ENCODE measurements at places on chromosomes 16 and 17.

- no peak for DNase-seq
Measured at GRCh38 chr17:17362540-17362930, 59.4 kb downstream of the NT5M start.

- peak; percentile 30 for DNase-seq
Measured at GRCh38 chr16:71421911-71422310, 19.9 kb downstream of the TLE7 start.

- peak; percentile 12 for DNase-seq
Measured at GRCh38 chr16:85473909-85474620, 139.1 kb upstream of the GSE1 start.

DNA sequence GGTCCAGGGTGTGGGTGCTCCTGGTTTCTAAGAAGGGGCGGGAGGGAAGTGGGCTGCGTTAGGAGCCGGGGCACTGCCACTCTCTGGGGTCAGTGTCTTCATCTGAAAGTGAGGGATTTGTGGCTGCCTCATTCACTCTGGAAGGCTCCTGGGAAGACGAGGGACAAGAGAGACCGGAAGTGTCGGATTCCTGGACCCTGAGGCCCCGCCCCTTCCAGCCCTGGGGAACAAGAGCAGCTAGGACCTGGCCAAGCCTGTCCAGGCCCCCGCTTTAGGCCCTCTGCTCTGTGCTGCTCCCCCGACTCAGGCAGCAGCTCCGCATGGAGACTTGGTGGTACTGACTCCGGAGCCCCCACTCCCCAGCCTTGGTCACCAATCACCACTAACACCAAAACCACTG is 6.5 kb downstream of the LGALS3BP start:
- no peak for DNase-seq

- no peak for DNase-seq
Measured at GRCh38 chr16:5951486-5951885, 853.9 kb upstream of the EEF2KMT start.

- DNase-seq, result peak; percentile 67
Measured at GRCh38 chr17:42989726-42990652, 8.2 kb upstream of the RPL27 start.

- DNase-seq, result no peak
Measured at GRCh38 chr16:73051226-73051625, 3.3 kb upstream of the ZFHX3 start.

DNA sequence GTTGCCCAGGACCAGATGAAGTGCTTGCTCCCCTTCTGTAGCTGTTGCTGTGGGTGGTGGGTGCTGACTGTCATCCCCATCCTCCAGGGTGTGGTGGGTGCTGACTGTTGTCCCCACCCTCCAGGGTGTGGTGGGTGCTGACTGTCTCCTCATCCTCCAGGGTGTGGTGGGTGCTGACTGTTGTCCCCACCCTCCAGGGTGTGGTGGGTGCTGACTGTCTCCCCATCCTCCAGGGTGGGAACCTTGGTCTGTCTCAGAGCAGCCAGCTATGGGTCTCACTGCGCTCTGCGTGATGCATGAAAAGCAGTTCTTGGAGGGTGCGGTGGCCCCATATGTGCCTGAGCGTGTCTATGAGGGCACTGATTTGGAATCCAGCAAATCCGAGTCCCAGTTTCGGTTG is 163.8 kb downstream of the RPTOR start:
- no peak for DNase-seq

- no peak for DNase-seq
Measured at GRCh38 chr16:88755745-88756443, 29.1 kb downstream of the PIEZO1 start.

DNA sequence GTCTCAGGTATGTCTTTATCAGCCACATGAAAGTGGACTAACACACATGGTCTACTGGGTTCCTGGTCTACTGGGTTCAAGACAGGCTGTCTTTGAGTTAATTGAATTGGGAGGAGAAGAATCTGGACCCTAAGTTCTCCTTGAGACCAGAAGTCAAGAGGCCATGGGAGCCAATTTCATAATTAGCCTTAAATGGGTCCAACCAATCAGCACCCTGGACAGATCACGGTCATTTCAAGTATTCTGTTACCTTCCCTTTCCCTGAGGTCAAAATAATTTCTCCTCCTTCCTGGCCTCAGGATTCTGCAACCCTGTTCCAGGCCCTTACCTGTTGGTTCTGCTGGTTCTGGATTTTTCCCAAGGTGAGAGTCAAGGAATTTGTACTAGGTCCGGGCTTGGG is 23.8 kb downstream of the OSBPL7 start:
- no peak for DNase-seq

GRCh38 chr16:86398622-86399021 is 111.7 kb upstream of the FOXF1 start:
- DNase-seq, result peak; percentile 58

GRCh38 chr16:74111456-74111982 is 185.1 kb upstream of the PSMD7 start:
- no peak for DNase-seq

DNA sequence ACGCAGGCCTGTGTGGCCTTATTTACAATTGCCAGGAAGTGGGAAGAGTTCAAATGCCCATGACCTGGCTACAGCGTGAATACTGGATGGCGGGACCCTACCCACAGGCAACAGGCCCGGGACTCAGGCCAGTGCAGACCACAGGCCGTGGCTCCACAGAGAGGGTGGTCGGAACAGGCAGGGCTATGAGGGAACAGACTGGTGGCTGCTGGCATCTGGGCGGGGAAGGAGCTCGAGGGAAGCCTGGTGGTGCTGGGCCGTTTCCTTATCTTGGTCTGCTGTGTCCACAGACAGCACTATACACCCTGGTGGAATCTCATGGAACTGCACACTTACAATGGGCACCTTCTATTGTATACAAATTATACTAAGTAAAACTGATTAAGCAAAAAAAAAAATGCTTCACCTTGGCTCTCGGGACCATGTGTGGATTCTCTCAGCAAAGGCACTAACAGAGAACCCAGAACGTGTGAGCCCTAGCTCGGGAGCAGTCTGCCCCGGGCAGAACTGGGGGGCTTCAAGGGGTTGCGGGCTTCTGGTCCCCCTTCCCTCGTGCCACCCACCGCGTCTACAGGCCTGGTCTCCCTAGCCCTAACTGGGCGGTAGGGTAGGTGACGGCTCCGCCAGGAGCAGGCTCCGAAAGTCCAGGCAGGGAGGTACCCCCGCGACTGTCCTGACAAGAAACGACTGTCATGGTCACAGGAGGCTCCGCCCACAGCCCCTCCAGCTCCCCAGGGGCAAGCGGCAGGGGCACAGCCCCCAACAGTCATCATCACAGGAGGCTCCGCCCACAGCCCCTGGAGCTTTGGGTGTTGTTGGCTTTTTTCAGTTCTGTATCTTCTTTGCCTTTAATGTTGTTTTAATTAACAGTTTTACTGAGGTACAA is 21.8 kb downstream of the CEP131 start:
- DNase-seq, result peak; percentile 70

DNA sequence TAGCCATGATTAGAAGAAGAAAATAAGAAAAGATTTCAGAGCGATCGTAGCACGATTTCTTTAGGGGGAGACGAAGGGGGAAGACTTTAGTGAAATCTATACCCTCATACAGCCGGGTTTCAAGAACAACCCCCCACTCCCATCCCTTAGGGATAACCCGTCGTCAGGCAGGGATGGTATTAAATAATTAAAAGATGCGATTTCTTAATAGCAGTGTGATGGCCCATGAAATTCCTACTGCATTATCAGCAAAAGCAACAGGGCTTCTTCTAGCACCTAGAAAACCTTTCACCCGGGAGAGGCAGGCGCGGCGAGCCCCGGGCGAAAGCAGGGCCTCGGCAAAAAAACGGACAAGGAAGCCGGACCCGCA is 1.4 kb downstream of the CDH11 start:
- DNase-seq, result no peak

- peak; percentile 12 for DNase-seq
Measured at GRCh38 chr17:36498155-36498554, 11.7 kb downstream of the ZNHIT3 start.

DNA sequence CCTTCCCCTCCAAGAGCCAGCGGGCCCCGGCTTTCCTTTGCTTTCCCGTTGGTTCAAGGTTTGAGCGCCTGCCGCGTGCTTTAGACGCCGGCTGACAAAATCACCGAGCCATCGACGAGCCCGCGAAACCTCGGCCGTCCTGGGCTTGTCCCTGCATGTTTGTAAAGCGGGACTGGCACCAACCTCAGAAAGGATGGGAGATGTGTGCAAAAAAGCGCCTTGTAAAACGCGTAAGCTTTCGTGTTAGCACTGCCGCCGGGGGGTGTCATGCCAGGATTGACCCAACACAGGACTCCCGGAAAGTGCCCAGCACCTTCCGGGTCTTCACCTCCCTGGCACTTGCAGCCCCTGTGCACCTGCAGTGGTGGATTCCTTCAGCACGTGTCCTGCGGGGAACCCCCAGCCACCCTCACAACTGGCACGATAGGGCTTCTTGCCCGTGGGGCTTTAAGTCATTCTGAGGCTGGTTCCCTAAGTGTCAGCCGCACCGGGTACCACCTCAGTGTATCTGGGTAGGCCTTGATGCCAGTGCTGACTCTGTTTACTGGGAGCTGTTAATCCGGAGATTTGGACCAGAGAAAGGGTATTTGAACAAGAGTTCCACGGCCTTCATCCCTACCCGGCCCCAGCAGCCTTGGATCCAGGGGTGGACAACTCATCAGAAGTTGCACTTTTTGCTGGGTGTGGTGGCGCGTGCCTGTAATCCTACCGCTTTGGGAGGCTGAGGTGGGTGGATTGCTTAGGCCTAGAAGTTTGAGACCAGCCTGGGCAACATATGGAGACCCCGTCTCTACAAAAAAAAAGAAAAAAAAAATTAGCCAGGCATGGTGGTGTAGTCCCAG is 817 bp downstream of the NDUFAF8 start:
- no peak for DNase-seq

- no peak for DNase-seq
Measured at GRCh38 chr16:80716564-80717139, 87.7 kb downstream of the CDYL2 start.

DNA sequence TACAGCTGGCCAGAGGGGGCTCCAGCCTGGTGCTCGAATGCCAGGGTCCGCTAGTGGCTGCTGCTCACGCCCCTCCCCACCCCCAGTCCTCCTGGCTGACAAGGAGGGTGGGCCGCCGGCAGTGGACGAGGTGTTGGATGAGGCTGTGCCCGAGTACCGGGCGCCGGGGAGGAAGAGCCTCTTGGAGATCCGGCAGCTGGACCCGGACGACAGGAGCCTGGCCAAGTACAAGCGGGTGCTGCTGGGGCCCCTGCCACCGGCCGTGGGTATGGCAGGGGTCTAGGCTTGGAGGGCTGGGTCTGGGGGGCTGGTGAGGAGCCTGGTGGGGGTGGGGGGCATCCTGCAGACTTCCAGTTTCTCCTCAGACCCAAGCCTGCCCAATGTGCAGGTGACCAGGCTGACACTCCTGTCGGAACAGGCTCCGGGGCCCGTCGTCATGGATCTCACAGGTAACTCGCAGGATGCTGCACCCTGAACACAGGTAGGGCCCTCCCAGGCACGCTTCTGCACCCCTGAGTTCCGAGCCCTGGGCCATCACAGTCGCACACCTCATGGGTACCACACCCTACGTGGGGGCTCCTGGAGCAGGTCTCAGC is 1.2 kb upstream of the PDIA2 start:
- no peak for DNase-seq

DNA sequence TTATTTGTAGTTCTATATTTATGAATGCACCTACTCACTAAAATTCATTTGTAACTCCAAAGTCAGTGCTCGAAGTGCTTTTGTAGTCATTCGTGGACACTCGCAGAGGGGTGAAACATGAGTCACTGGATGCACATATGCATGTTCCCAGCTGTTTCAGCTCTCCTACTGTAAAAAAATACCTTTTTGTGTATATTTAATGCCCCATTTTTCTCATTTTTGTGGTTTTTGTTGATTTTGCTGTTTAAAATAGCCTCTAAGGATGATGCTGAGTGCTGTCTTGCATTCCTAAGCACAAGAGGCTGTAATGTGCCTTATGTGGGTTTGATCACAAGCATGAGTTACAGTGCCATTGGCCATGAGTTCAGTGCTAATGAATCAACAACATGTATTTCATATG is 30.6 kb downstream of the CENPV start:
- DNase-seq, result peak; percentile 52

DNA sequence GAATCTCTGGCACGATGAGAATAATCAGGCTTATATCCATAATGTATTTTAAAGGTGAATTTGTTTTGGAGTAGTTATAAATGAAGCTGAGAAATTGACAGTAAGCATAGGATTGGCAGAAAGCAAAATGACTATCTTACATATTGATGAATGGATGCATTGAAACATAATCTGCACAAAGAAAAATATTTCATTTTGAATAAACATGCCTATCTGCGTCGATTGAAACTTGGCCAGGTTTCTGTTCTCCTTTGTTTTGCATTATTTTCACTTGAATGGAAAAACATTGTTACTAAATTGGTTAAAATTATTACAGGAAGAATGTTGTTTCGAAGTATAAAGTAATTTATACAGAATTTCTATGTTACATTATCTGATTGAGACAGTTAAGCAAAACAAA is 128.2 kb downstream of the USP22 start:
- no peak for DNase-seq

- DNase-seq, result no peak
Measured at GRCh38 chr17:39688475-39688835, 598 bp upstream of the PGAP3 start.

DNA sequence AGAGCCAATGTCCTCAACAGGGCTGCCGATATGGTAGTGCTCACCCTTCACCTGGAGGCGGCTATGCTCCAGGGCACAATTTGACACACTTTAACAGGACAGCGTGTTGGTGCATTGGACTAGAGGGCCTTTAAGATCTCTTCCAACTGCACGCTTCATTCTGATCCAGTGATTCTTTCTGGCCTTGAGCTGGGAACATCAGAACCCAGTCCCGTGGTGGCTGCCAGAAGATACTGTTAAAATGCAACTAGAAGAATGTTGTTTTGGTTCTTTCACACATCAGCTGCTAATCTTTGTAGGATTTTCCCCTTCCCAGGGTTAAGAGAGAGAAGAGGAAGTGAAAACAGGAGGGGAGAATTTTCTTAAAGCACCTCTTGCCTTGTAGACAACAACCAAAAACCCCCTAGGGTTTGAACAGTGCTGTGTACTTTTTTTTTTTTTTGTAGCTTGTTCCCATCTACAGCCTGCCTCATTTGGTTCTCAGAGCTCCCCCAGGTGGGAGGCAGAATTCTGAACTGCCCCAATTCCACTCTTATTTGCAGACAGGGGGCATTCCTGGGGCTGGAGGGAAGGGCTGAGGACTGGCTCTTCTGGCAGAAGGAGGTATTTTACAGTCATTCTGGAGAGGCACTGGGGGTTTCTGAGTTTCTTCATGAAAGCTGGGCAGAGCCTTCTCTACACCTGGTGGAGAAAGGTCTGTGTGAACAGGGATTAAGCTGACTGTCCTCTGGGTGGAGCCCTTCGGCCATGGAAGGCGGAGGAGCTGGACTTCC is 32.4 kb downstream of the SMARCE1 start:
- DNase-seq, result peak; percentile 53

DNA sequence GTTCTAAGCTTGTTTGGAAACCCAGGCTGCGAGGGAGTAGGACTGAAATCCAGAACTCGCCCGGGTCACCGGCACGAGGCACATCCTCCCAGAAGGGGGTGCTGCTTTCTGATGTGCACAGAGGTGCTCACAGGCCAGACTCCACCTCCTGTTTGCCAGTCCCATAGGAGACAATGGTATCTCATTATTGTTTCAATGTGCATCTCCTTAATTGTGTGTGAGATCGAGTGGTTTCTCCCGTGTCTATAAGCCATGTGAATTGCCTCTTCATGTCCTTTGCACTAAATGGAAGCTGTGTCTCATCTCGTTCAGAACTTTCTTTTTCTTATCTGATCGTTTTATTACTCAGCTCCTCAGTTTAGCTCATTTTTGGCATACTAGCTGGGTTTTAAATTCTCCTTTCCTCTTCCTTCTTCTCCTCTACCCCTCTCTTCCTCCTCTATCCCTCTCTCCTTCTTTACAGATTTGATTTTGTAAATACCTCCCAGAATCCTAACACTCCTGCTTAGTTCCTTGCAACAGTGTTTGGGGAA is 32.1 kb upstream of the PRKCB start:
- DNase-seq, result peak; percentile 22

Measured in fibroblast of mammary gland (primary cell).